Body of pancreas (tissue), 4 donors: ENCODE measurements at places on chromosomes 3 and 15. TPM values are rescaled to one million over a fixed set of nuclear protein-coding genes. Genes with fewer than 3 reads are reported as not detected.

Gene GPR87
- total RNA-seq, result not detected

Gene CLCN2
- 7.5 TPM for total RNA-seq

Gene HTR3E
- not detected for total RNA-seq

Gene LARP6
- 20.0 TPM for total RNA-seq

Gene MINAR1
- total RNA-seq, result 4.7 TPM

Gene ASB14
- total RNA-seq, result not detected

- H3K27me3 ChIP-seq, result no peaks in the 10 kb centered on the region
- no peak overlapping the region for H3K4me3 ChIP-seq
- DNase-seq, result no peak
Observed at GRCh38 chr3:152583963-152584362, 251.0 kb upstream of the P2RY1 start.

GRCh38 chr3:58231666-58232065 lies 5.9 kb upstream of the ABHD6 start:
- no peak overlapping the region for H3K4me3 ChIP-seq
- H3K36me3 ChIP-seq, result no peaks in the 10 kb centered on the region
- H3K4me1 ChIP-seq, result peaks cover 8% of the 10 kb centered on the region
- H3K27ac ChIP-seq, result no peak overlapping the region
- H3K27me3 ChIP-seq, result no peaks in the 10 kb centered on the region

DNA sequence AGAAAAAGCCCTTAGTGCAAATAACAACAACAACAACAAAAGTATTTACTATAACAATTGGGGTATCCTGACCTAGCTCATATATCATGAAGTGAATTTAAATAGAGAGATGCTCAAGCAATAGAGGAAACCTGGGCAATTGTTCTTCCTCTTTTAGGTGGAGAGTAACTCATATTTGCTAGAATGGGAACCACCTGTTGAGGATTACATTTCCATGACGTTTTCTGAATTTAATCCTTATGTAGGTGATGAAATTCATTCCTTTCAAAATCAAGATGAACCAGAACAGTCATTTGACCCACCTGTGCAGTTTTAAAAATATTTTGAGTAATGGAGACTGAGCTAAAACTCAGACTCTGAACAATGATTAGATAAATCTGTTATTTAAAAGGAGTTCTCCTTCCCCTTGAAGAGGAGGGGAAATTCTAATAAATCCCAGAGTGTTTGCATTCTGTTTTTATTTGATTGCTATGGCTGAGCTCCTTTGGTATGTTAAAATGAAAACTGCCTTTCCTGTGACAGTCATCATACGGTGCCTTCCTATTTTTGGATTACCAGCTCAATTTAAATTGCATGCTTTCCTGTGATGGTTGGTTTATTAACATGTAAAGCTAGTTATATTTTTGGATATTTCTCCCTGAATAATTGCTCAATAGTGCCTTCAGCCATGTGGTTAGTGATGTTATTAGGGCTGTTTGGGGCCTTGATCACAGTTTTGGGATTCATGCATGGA lies 24.3 kb downstream of the VPS8 start:
- no peak overlapping the region for H3K27ac ChIP-seq
- no peaks in the 10 kb centered on the region for H3K4me1 ChIP-seq
- DNase-seq, result no peak

- H3K27me3 ChIP-seq, result no peaks in the 10 kb centered on the region
- no peaks in the 10 kb centered on the region for H3K36me3 ChIP-seq
- H3K4me1 ChIP-seq, result peaks cover 33% of the 10 kb centered on the region
- peak overlapping the region; percentile 56 for H3K27ac ChIP-seq
Observed at GRCh38 chr3:16253601-16254000, 11.1 kb downstream of the DPH3 start.

DNA sequence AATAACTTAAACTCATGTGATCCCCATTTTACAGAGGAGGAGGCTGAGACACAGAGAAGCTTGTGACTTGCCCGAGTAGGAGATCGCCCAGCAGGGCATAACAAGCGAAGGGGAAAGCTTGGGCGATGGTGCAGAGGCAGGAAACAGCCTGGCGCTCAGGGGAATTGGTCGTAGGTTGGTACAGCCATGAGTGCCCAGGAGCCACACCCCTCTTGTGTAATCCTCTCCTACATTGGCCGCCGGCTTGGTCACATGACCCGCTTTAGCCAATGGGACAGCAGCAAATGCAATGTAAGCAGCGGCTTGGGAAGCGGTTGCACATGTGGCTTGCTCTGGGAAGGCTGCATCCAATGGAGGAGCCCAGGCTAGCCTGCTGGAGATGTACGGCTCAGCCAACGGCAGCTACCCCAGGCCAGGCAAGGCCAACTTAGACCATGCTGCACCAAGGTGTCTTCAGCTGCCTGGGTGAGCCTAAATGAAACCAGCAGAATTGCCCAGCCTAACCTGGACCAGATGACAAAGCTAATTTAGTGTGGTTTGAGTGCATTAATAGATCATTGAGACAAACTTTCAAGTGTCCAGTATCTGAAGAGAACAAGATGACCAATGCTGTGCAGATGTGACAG lies 50.3 kb upstream of the SLC6A6 start:
- H3K4me1 ChIP-seq, result no peaks in the 10 kb centered on the region
- H3K27me3 ChIP-seq, result no peaks in the 10 kb centered on the region
- DNase-seq, result no peak
- no peak overlapping the region for H3K27ac ChIP-seq
- H3K36me3 ChIP-seq, result no peaks in the 10 kb centered on the region
- H3K4me3 ChIP-seq, result no peak overlapping the region

- no peak overlapping the region for H3K4me3 ChIP-seq
- H3K36me3 ChIP-seq, result no peaks in the 10 kb centered on the region
- DNase-seq, result no peak
Observed at GRCh38 chr15:90570643-90571042, 40.9 kb downstream of the CRTC3 start.

DNA sequence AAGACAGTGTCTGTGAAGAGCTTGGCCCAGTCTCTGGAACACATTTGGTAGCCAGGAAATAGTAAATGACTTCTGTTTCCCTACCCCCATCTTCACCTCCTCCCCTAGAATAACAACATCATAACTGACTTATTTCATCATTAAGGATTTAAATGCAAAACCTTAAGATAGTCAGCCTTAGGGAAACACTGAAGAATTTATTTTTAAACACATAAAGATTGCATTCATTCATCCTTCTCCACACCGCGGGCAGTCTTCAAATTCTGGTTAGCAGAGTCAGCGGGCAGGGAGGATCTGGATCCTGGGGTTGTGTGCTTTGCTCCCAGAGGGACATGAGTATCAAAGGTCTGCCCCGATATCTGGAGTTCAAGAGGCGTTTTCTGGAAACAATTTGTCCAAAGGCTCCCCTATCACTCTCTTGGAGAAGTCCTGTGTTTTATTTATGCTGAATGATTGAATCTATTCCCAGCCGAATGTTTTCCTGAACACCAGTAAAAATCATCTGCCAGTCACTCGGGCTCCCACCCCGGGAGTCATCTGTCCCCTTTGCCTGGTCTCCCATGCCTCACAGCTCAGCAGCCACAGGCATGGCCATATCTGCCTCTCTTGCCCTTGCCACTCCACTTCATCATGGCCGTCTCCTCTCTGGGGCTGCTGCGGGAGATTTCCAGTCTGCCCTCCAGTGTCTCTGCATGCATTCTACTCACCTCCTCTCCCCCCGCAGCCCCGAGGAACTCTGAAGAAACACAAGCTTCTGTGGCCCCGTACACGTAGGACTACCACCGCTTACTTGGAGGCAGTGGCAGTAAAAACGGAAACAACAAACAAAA lies 234.7 kb upstream of the CTDSPL start:
- H3K27ac ChIP-seq, result no peak overlapping the region
- no peak overlapping the region for H3K4me3 ChIP-seq
- H3K36me3 ChIP-seq, result no peaks in the 10 kb centered on the region
- DNase-seq, result no peak
- peaks cover 2% of the 10 kb centered on the region for H3K4me1 ChIP-seq

GRCh38 chr3:112619295-112619694 lies 21.6 kb downstream of the CCDC80 start:
- no peak for DNase-seq
- no peaks in the 10 kb centered on the region for H3K27me3 ChIP-seq
- H3K4me1 ChIP-seq, result no peaks in the 10 kb centered on the region
- no peak overlapping the region for H3K27ac ChIP-seq
- no peaks in the 10 kb centered on the region for H3K36me3 ChIP-seq

DNA sequence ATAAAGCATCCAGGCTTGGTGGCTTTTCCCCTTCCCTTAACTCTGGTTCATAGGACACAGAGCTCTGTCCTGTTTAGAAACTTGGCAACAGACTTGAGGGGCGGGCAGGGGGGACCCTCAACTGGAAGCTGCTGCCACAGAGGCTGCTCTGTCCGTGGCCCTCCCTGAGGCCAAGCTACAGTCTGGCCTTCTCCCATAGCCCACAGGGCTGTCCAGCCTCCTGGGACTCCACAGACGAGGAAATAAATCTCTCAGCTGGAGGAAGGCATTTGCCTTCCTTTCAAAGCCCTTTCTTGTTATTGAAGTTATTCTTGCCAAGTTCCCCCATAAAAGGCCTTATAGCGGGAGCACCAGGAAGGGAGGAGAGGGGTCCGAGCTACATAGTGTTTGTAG lies 248.8 kb upstream of the TPM1 start:
- H3K4me1 ChIP-seq, result peaks cover 24% of the 10 kb centered on the region
- peak overlapping the region; percentile 83 for H3K27ac ChIP-seq
- H3K27me3 ChIP-seq, result no peaks in the 10 kb centered on the region
- no peak overlapping the region for H3K4me3 ChIP-seq

- H3K27ac ChIP-seq, result no peak overlapping the region
- no peak overlapping the region for H3K4me3 ChIP-seq
- H3K4me1 ChIP-seq, result no peaks in the 10 kb centered on the region
- DNase-seq, result peak; percentile 18
Observed at GRCh38 chr3:17935222-17935621, 192.8 kb upstream of the TBC1D5 start.

DNA sequence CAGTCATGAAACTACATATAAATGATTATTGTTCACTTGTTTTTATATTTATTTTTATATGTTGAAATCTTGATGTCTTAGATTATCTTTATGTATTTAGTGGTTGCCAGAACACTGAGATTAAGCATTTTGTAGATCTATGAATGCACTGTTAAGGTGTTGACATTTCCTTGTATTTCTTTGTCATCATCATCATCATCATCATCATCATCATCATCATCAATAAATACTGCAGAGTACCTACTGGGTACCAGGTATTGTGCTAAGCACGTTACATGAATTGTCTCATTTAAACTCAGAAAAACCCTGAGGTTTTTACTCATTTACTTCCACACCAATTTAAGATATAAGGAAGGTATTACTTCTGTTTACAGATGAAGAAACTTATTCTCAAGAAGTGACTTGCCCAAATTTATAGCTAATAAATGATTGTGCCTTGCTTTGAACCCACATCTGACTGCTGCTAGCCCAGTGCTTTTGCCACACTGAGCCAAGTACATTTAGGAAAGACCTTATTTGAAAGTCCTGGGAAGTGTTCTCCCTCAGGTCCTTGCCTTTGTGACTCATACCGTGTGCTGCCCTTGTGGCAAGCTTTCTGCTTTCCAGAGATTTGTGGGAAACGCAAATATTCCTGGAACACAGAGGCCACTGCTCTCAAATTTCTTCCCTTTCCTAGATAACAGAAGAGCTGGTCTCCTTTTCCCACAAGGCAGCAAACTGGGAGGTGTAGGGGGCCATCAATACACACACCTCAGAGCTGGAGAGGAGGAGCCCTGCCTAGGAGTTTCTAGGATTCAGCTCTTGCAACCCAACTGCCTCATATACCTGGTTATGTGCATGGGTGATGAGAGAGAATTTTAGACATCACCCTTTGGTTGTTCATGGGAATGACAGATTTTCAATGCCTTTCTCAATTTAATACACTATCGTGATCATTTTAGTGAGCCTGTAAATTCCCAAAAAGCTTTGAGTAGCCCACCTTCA lies 115.4 kb upstream of the C15orf61 start:
- H3K27ac ChIP-seq, result no peak overlapping the region
- H3K4me1 ChIP-seq, result peaks cover 7% of the 10 kb centered on the region
- DNase-seq, result no peak
- H3K36me3 ChIP-seq, result no peaks in the 10 kb centered on the region
- no peaks in the 10 kb centered on the region for H3K27me3 ChIP-seq

GRCh38 chr15:91942720-91943394 lies 89.3 kb downstream of the SLCO3A1 start:
- H3K4me3 ChIP-seq, result no peak overlapping the region
- H3K27me3 ChIP-seq, result no peaks in the 10 kb centered on the region
- peaks cover 74% of the 10 kb centered on the region for H3K4me1 ChIP-seq
- H3K27ac ChIP-seq, result peak overlapping the region; percentile 83
- peak; percentile 67 for DNase-seq

GRCh38 chr3:23762759-23763477 lies 42.8 kb upstream of the UBE2E1 start:
- no peak for DNase-seq
- H3K27me3 ChIP-seq, result no peaks in the 10 kb centered on the region
- no peaks in the 10 kb centered on the region for H3K4me1 ChIP-seq

DNA sequence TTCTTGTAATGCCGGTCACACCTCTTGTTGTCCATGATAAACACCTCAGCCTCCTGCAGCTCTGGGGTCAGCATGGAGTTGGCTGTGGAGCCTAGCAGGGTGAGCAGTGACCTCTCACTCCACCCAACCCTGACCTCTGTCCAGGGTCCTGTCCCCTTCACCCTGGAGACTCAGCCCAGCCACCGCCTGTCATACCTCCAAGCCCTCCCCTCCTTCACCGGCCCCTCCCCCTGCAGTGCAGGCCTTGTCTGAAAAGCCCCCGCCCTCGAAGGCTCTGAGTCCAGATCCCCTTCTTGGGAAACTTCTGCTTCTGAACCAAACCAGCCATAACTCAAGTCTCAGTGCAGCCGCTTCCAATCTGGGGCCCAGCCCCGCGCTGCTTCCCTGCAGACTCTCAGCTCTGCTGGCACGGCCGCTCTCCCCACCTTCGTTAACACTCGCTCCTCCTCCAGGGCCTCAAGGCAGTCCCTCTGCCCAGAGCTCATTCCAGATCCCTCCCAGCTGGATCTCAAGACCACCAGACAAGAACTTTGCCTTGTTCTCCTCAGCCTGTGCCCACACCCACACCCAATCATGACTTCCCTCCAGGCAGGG lies 25.4 kb upstream of the PRSS50 start:
- no peaks in the 10 kb centered on the region for H3K36me3 ChIP-seq
- no peaks in the 10 kb centered on the region for H3K4me1 ChIP-seq
- no peak overlapping the region for H3K4me3 ChIP-seq
- DNase-seq, result no peak
